ENCODE measurements at places on chromosomes 2 and 18. TPM values are rescaled to one million over a fixed set of nuclear protein-coding genes. Genes with fewer than 3 reads are reported as not detected.

GRCh38 chr2:222492683-222493082 lies 68.3 kb downstream of the SGPP2 start:
- no peak for DNase-seq

The NTSR2 gene
- total RNA-seq, result not detected

The TRABD2A gene
- 4.7 TPM for total RNA-seq

The MOB1A gene
- 164 TPM for total RNA-seq

The SNRNP200 gene
- 34.9 TPM for total RNA-seq

DNA sequence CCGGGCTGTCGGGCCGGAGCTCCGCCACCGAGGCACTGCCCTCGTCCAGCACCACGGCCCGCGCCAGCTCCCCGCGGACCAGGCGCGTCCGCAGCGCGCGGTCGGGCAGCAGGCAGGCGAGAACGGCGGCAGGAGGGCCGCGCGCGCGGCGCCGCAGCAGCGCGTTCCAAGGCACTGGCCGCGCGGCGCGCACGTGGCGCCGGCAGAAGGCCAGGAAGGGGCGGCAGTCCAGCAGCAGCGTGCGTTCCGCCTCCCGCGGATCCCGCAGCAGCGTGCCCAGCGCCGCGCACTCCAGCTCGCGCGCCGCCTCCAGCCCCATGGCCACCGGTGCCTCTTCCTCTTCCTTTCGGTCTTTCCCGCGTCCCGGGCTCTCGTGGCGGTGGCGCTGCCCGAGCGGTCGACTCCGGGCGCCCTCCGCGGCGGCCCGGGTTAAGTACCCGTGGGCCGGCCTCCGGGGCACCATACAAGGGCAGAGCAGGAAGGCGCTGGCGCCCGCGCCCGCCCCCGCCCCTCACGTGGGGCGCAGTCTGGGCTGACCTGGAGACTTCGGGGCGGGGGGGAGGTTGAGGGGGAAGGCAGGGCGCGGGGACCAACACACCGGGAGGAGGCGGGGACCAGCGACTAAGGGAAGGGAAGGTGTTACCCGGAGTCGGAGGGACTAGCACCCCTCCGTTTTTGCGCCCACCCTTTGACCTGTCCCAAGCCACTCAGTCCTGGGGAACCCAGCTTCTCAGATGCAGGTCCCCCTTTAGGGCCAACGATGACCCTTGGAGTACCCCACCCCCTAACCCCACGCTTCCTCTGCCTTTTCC lies at the start of gene DUSP2:
Gene DUSP2 (minus strand): TSS at position 405 of the 812 bp plus-strand sequence. CDS start 86 bp downstream, at position 319.
- peak; percentile 83 for DNase-seq

- no peak for DNase-seq
Measured at GRCh38 chr2:237870754-237871651, 11.6 kb downstream of the RAMP1 start.

GRCh38 chr2:10045561-10046355 lies 2.4 kb downstream of the KLF11 start:
- DNase-seq, result no peak

GRCh38 chr2:181170256-181170655 lies 189.9 kb downstream of the UBE2E3 start:
- no peak for DNase-seq

GRCh38 chr18:8984131-8984721 lies 118.3 kb upstream of the NDUFV2 start:
- DNase-seq, result no peak

DNA sequence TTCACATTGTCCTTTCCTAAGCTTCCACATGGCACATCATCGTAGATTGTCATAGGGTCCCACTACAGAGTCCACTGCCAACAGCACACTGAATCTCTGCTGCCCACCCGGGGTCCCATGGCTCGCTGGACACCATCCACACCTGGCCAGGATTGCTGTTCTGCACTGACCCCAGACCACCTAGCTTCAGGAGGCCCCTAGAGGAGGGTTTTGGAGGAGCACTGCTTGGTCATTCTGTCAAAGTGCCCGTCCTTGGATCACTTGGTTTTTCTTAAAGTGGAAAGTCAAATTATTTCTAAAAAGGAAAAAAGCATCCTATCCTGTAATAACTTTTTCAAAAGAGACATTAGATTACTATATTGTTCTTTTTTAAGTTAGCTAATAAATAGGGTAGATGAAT lies 59.0 kb downstream of the CHRNA1 start:
- DNase-seq, result no peak

DNA sequence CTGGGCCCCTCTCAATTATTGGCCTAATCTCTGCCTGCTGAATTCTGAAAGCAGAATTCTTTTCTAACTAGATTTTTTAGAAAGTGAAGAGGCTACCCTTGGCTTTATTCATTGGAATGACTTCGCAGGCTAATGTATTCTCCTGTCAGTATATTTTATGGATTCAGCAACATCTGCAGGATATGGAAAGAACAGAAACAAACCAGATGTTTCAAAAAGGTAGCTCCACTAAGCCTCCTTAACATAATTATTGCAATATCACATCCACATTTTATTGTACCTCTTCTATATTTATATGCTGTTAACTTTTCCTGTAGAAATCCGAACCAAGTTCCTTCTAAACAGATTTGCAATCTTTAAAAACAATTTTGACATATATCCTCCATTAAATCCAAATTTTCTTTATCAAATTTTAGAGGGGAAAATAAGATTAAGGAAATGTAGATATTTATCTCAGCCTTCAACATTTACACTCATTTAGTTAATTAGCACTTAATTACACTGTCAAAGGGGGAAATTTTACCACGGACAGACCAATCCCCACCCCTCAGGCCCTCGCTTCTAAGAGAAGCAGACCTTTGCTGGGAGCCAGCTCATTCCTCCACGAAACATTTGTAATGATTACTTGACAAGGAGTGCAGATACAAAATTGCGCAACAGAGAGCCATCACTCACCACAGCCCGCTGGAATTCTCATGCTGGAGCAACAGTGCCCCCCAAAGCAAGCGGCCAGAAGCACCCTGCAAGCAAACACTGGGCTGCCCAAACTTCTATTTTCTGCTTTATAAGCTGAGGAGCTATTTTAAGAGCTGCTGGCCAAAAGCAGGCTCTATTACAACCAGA lies 253.4 kb downstream of the ETAA1 start:
- peak; percentile 63 for DNase-seq

DNA sequence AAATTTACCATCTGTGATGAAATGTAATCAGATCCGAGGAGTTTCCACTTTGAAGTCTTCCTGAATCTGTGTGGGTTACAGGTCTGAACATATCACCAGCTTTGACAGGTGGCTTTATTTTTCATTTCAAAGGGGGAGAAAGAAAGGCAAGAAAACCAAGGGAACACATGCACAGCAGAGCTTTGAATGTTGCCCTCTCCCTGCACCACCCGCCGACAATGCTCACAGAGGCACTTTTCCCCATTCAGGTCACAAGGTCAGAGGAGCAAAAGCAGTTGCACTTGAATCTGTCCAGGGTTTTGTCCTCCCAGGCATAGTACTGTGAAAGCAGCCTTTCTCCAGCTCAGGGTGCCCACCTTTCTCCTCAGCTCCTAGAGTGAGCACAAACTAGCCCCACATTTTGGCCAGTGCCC lies 130.2 kb downstream of the OSR1 start:
- DNase-seq, result no peak

- DNase-seq, result peak; percentile 3
Measured at GRCh38 chr2:185208261-185208660, 530.3 kb upstream of the FSIP2 start.

The CFAP53 gene
- total RNA-seq, result 4.3 TPM

The NABP1 gene
- 25.8 TPM for total RNA-seq

DNA sequence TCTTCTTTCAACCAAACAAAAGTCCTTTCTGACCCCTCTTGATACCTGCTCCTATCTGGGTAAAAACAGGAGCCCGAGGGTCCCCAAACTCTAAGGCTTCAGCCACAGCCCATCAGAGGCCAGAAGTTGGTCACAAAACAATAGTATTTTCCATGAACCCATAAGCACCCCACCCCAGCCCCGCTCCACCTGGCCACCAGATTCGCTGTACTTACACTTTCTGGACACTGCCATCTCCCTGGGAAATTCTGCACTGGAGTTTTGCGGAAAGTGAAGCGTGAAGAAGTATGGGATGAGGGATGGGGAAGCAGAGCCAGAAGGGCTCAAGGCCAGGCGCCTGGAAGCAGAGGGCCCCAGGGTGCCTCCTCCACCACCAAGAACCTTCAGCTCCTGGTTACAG lies 5.2 kb upstream of the RUFY4 start:
- DNase-seq, result no peak

The TMEM198 gene
- 2.4 TPM for total RNA-seq

DNA sequence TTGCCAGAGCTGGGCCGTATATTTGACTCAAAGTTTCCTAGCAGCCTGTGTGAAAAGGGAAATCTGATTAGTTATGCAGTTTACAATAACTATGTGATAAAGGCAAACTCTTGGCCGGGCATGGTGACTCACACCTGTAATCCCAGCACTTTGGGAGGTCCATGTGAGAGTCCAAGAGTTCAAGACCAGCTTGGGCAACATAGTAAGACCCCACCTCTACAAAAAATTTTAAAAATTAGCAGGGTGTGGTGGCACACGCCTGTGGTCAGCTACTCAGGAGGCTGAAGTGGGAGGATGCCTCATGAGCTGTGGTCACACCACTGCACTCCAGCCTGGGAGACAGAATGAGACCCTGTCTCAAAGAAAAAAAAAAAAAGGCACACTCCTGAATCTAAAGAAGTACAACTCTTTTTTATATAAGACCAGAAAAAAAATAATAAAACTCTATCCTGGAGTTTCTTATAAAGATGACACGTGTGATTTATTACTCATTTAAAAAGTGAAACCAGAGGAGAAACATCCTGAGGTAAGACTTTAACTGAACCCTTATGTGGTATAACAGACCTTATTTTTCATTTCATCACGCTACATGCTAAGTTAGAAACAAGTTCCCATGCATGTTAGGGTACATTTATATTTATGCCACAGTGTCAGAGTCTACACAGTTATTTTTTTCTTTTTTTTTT lies 32.6 kb upstream of the KCMF1 start:
- DNase-seq, result peak; percentile 31

The C2orf74 gene
- total RNA-seq, result 13.4 TPM

The NXPH2 gene
- 1.4 TPM for total RNA-seq

GRCh38 chr2:17640406-17640805 lies 99.9 kb downstream of the VSNL1 start:
- DNase-seq, result no peak

- no peak for DNase-seq
Measured at GRCh38 chr2:203033395-203033794, 18.7 kb downstream of the NBEAL1 start.

The ITGA6 gene
- 42.4 TPM for total RNA-seq

DNA sequence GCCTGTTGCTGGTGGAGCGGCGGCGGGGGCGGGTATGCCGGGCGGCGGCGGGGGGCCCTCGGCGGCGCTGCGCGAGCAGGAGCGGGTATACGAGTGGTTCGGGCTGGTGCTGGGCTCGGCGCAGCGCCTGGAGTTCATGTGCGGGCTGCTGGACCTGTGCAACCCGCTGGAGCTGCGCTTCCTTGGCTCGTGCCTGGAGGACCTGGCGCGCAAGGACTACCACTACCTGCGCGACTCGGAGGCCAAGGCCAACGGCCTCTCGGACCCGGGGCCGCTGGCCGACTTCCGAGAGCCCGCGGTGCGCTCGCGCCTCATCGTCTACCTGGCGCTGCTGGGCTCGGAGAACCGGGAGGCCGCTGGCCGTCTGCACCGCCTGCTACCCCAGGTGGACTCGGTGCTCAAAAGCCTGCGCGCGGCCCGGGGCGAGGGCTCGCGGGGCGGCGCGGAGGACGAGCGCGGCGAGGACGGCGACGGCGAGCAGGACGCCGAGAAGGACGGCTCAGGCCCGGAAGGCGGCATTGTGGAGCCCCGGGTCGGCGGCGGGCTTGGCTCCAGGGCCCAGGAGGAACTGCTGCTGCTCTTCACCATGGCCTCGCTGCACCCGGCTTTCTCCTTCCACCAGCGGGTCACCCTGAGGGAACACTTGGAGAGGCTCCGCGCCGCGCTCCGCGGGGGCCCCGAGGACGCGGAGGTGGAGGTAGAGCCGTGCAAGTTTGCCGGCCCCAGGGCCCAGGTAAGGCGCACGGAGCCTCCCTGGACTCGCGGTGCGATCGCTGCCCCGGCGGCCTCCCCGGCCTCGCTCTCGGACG lies 1.0 kb downstream of the ZCCHC2 start:
- peak; percentile 65 for DNase-seq
